ENCODE measurements at places on chromosomes 5 and 9.

GRCh38 chr9:131107760-131108159 lies 11.4 kb downstream of the AIF1L start:
- no peak for DNase-seq

DNA sequence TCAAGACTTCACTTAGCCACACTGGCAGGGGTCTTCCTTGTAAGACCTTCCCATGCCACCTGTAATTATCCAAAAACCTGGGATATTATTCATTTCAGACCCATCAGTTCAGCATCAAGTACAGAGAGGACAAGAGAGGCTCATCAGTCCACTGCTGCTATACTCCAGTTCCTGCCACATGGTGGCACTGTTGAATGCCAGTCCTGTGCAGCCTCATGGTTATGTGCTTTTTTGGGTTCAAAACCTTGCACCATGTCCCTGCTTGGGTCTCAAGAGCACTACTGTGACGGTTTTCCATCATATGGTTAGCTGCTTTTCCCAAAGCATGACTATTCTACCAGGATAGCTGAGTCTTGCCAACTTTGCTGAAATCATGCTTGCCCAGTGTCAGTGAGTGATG lies 8.5 kb downstream of the PTGS1 start:
- no peak for DNase-seq

GRCh38 chr5:4023091-4023752 lies 427.6 kb downstream of the IRX1 start:
- DNase-seq: no peak

GRCh38 chr5:77282337-77283027 lies 72.0 kb downstream of the PDE8B start:
- DNase-seq: no peak

GRCh38 chr5:77186652-77187370 lies 23.7 kb upstream of the PDE8B start:
- DNase-seq: no peak

- no peak for DNase-seq
Measured at GRCh38 chr9:134730761-134731496, 89.3 kb downstream of the COL5A1 start.

DNA sequence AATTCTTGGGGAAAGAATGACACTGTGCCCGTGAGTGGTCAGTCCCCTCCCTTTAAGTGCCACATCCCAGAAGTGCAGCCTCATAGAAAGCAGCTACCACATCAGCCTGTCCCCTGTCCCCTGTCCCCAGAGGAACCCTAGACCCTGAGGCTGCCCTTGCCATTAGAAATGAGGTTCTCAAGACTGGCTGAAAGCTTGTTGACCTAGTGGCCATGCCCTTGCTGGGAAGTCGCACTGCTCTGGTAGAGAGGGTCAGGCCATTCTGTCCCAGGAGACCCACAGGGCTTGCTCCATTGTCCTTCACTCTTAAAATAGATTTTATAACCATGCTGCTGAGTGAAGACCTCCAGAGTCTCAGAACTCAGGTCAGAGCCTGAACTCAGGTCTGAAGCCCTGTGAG lies 184.5 kb downstream of the RGS3 start:
- no peak for DNase-seq

- DNase-seq: no peak
Measured at GRCh38 chr5:5764246-5764645, 341.8 kb downstream of the ICE1 start.

GRCh38 chr9:6405371-6405770 lies 7.6 kb upstream of the UHRF2 start:
- no peak for DNase-seq

GRCh38 chr9:95026148-95026524 lies 291.4 kb downstream of the FANCC start:
- DNase-seq: no peak

- no peak for DNase-seq
Measured at GRCh38 chr5:59236986-59237385, 654.1 kb downstream of the RAB3C start.

DNA sequence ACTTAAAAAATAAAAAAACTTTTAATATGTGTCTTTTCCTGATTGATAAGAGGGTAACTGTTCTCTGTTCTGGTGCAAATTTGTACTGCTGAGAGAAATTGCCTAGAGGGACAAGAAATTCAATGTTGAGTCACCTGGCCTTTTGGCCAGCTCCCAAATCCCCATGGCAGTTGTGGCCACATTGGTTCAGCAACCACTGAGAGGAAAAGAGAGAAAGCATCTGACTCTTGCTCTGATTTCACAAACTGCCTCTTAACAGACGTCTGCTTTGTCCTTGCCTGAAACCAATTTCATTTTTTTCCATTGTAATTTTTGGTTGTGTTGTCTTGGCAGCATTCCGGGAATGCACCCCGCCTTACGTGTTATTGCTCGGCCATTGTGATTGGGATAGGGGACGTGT lies 42.4 kb downstream of the NTRK2 start:
- DNase-seq: no peak

DNA sequence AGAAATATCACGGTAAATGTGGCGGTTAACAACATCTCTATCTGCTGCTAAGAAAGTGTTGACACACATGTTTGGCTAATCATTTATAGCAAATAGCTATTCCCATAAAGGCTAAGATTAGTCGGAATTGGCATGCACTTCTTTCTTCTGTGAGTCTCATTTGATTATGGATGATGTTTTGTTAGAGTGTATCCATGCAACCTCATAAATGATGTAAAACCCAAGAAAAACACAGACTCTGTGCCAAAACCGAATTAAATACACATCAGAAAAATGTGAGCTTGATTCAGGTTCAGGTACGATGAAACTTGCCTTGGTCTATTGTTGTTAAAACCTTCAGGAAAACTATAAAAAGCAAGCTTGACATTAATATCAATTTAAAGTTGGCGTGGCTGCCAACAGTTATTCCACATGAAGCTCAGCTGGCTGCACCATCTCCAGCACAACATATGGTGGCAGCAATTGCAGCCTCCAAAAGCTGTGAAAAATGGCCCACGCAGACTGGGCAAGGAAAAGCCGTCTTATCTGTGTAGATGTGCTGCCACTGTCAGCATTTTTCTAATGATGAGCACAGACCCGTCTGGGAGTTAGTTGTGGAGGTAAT lies 41.1 kb upstream of the ICE1 start:
- no peak for DNase-seq

DNA sequence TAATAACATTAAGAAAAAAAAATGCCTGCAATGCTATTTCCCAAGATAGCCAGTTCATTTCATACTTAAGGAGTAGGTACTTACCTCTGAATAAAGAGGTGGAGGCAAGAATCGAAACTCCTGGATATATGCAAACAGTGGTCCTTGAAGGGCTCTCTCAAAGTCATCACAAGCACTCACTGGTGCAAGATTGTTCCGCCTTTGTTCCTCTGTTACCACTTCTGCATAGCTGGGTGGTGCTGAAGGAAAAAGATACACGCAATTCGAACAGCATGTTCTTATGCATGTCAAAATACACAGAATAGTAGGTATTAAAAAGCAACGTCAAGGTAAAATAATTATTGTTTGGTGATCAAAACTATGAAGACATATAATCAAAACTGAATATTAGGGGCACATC lies 9.5 kb downstream of the ARRDC3 start:
- no peak for DNase-seq

GRCh38 chr5:137340881-137341280 lies 158.2 kb downstream of the SPOCK1 start:
- no peak for DNase-seq

GRCh38 chr9:29176786-29177185 lies 1603.5 kb upstream of the C9orf72 start:
- DNase-seq: no peak

- no peak for DNase-seq
Measured at GRCh38 chr5:95178046-95178651, 106.7 kb downstream of the MCTP1 start.

- DNase-seq: peak; percentile 74
Measured at GRCh38 chr9:121529237-121529987, 29.8 kb upstream of the GGTA1 start.

- DNase-seq: peak; percentile 46
Measured at GRCh38 chr5:176152191-176152929, 85.9 kb upstream of the SIMC1 start.

DNA sequence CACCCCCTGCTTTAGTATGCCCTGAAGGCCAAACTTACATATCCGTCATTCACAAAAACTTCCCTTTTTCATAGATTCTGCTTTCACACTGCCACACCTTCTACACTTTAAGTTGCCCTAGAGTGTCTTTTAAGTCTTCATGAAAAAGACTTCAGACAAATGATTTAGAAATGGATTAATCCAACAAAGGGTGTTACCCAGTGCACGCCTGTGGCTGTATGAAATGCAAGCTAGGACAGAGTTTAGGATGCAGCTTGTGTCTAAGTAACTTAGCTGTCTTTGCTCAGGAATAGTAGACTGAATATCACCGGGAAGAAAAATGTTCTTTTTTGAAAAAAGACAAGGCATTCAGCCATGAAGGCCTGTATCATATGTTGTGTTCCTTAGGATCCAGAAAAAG lies 210.0 kb downstream of the MPDZ start:
- DNase-seq: no peak

DNA sequence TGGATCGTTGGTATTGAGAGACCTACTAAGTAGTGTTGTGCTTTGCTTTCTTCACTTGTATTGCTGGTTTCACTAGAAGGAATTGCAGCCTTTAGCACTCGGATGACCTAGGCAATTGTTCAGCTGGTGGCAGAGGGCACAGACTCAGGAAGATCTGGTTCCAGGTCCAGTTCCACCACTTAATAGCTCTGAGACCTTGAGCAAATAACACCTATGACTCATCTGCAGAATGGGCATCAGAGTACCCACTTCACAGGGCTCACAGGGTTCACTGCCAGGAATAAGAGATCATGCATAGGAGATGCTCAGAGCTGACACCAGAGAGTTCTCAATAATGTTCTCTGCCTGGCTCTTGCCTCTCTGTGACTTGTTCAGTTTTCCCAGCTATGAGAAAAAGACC lies 133.6 kb downstream of the SIL1 start:
- DNase-seq: no peak

DNA sequence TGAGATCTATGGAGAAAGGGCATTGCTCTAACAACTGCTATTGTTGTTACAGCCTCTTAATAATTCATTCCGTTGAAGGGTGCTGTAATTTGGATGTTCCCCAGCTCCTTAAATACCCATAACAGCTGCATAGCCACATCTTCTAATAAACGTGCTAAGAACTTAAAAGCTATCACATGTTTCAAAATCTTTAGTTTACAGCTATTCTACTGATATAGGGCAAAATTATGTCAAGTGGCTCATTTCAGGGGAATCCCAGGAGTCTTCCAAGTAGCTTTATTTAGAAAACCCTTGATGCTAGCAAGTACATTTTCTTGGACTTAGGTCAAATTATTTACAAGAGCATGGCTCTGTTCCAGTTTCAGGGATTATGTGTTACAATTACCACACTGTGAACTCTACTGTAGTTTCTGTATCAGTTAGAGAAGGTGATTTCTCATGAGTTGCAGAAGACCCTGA lies 990.4 kb upstream of the ACO1 start:
- DNase-seq: peak; percentile 19

DNA sequence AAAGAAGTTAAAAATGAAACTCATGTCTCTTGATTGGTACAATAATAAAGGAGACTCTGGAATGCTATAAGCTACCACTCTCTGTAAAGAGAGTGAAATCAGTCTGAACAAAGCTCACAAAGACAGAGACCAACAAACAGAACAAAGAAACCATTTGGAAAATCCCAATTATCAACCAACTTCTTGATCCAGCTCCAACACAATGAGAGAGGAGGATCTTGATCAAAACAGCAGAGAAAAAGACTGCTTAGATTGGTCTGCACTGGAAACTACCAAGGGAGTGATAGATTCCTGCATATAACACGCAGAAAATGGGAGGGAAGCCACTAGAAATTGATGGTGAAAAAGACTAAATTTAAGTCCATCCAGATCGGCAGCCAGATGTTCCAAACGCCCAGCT lies 23.1 kb upstream of the RNF38 start:
- no peak for DNase-seq

- no peak for DNase-seq
Measured at GRCh38 chr9:99807276-99807852, 14.3 kb upstream of the NR4A3 start.

DNA sequence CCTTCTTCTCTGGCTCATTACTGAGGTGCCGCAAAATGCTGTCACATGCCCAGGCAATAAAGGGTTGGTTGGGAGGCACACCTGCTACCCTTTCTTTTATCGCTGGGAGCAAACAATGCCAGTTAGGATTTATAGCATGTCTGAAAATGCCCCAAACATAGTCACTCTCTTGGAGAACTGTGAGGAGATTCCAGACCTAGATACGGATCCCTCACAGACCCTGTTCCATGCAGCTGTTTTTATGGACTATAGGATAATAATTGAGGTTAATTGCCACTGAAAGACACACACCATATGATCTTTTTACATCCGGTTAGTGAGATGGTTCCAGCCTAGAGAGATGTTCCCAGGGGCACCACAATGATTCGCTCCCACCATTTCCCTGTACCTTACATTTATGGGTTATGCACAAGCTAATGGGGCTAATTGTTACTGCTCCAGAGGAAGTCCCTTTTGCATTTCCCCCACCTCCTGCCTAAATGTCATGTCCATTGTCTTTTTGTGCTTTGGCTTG lies 318.1 kb downstream of the PIK3R1 start:
- no peak for DNase-seq

DNA sequence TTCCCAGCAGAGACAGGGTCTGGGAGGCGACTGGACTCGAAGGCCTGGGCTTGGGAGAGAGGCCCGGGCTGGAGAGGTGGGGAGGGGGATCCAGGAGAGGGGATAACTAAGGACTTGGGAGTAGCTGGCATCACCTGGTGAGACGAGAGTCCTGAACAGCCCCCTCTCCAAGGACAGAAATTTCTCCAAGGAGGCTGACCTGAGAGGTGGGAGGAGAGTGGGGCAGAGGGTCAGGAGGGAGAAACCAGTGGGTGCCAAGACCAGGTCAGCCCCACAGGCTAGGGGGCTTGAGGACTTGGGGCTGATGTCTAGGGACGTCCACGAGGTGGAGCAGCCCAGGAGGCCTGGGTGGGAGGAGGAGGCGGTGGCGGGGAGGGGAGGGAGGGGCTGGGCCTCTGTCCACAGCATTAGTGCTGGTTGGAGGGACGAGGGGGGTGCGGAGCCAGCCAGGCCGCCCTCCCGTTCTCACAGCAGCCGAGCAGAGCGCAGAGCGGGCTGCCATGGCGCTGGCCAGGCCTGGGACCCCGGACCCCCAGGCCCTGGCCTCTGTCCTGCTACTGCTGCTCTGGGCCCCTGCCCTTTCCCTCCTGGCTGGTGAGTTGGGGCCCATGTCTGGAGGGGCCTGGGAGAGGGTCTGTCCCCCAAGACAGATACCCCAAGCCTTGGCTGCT lies at the start of gene CRB2:
CRB2 (plus strand) TSS at position 437 of the 671 bp plus-strand sequence; CDS start at position 501, 64 bp downstream.
- no peak for DNase-seq

DNA sequence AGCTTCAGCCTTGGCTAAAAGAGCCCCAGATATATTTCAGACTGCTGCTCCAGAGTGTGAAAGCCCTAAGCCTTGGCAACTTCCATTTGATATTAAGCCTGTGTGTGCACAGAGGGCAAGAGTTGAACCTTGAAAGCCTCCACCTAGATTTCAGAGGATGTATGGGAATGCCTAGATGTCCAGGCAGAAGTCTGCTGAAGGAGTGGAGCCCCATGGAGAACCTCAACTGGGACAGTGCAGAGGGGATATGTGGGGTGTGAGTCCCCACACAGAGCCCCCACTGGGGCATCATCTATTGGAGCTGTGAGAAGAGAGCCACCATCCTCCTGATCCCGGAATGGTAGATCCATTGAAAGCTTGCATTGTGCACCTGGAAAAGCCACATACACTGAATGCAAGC lies 1784.8 kb upstream of the CDH9 start:
- no peak for DNase-seq
